ENCODE measurements at places on chromosomes 11 and 22. TPM values are rescaled to one million over a fixed set of nuclear protein-coding genes. Genes with fewer than 3 reads are reported as not detected.
A peak's percentile ranks its signal among the peaks of the same experiment; 100 is the strongest.

Gene HORMAD2
- polyA plus RNA-seq: not detected

Gene PGA4
- polyA plus RNA-seq: not detected

Gene LINC01488
- polyA plus RNA-seq: not detected

Gene PATE2
- not detected for polyA plus RNA-seq

Gene PTDSS2
- polyA plus RNA-seq: 18.1 TPM

Gene PANX2
- 0.45 TPM for polyA plus RNA-seq

Gene BCO2
- 0.42 TPM for polyA plus RNA-seq

Gene BEST1
- 2.5 TPM for polyA plus RNA-seq

Gene PRG2
- polyA plus RNA-seq: not detected

Gene ACTN3
- polyA plus RNA-seq: not detected

Gene OR9Q1
- polyA plus RNA-seq: not detected

Gene LMO1
- polyA plus RNA-seq: not detected

Gene NRIP3
- polyA plus RNA-seq: 11.7 TPM

- no peak for DNase-seq
Observed at GRCh38 chr11:16052750-16053149, 303.6 kb downstream of the SOX6 start.

GRCh38 chr11:26719998-26720397, 1.9 kb downstream of the SLC5A12 start:
- DNase-seq: no peak

DNA sequence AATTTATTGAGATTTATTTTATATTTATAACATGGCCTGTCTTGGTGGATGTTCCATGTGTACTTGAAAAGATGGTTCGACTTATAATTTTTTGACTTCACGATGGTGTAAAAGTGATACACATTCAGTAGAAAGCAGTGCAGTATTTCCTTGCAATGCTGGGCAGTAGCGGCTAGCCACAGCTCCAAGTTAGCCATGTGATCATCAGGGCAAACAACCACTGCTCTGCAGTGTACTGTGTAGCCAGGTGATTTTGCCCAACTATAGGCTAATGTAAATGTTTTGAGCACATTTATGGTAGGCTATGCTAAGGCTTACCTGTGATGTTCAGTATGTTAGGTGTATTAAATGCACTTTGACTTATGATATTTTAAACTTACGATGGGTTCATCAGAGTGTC, 52.4 kb downstream of the PDHX start:
- DNase-seq: no peak

- no peak for DNase-seq
Observed at GRCh38 chr22:27679693-27680488, 121.7 kb downstream of the MN1 start.

GRCh38 chr22:43782448-43782847, 29.7 kb downstream of the EFCAB6 start:
- no peak for DNase-seq

GRCh38 chr22:37163575-37164504, 14.1 kb upstream of the IL2RB start:
- no peak for DNase-seq

- peak; percentile 81 for DNase-seq
Observed at GRCh38 chr11:96215110-96215782, 127.7 kb downstream of the MAML2 start.

DNA sequence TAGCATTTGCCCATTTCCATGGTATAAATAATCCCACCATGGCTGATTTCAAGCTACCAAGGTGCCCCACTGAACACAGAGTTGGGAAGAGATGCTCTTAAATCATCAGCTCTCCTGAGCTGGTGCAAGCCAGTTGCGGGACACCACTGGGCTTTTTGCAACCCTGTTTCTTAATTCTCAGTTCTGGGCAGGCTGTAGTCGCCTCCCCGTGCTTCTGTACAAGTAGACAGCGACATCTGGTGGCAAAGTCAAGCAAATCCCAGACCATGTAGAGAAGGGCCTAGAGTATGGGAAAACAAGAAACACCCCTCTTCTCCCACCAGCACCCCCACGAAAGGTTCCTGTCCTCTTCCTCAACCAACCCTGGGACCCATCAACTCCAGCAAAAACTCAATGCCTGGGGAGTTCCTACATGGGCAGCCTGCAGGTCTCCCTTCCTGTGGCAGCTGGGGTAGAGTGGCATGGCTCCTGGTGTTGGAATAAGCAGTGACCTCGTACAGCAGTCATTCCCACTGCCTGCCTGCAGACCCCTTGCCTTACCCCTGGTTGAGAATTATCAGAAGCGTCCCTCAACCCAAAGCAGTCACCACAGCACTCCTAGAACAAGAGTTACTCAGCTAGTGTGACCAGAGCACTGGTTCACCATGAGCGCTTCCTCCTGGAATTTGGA, 68.4 kb downstream of the IGLL5 start:
- peak; percentile 48 for DNase-seq

GRCh38 chr11:10923882-10924281, 66.0 kb upstream of the ZBED5 start:
- DNase-seq: no peak

- DNase-seq: no peak
Observed at GRCh38 chr11:1131033-1131911, 26.5 kb upstream of the MUC5AC start.

DNA sequence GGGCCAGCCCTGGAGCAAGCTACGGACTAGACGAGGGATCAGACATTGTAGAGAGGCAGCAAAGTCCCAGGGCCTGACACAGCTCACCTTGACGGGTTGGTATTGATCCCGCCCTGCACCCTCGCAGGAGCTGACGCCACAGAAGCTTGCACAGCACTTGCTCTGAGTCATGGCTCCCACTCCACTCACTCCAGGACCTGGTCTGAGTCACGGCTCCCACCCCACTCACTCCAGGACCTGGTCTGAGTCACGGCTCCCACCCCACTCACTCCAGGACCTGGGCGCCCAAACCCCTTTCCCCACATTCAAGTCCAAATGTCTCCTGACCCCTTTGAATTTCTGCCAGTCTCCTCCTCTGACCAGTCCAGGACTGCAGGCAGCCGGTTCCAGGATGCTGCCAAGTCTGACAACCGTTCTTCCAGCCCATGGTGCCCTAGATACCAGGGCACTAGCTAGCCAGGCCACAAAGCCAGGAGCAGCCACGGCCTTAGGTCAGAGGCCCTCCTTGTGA, 6.0 kb upstream of the PNPLA5 start:
- peak; percentile 67 for DNase-seq

DNA sequence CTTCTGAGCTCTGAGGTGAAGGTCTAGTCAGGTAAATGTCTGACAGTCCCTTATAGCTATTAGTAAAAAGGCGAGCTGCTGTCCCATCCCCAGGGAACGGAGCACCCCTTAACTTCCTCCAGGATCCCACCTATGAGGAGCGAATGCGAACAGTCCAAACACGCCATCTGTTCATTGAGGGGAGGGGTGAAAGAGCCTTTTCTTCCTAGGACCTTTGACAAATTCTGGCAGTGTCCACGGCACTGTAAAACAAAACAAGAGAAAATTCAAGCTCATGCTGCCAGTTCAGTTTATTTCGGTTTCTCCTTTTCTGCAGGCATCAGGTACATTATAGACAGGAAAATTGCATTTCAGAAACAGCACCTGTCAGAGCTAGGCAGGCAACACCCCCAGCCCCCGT, 253.8 kb upstream of the CADM1 start:
- DNase-seq: no peak

DNA sequence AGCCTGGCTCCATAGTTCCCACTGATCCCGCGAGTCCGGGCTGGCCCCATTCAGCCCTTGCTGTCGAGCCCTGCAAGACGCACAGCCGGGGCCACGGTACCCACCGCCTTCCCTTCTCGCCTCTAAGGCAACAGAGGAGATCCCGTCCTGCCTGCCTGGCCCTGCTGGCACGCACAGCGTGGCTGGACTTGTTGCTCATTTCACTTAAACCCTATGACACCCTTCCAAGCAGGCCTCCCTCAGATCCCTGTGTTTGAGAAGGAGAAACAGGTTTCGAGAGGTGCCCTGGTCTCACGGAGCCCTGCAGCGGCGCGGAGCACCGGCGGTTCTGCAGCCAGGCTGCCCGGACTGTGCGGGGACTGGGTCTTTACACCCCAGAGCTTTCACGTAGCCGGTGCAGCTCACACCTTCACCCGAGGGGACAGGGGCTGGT, 1048.4 kb downstream of the BRD1 start:
- no peak for DNase-seq

DNA sequence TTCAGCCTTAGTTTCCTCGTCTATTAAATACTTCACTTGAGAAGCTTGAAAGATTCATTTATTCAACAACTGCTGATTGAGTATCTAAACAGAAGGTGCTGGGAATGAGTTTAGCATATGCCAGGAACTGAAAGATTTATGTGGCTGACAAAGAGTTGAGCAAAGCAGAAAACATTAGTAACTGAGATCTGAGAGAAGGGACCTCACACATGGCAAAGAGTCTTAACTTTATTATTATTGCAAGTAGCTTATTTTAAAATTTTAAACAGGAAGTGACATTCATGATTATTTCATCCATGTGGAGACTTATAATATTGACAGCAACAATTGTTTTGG, 133.6 kb downstream of the CASP12 start:
- peak; percentile 29 for DNase-seq

GRCh38 chr22:44924098-44924497, 85.7 kb downstream of the PHF21B start:
- DNase-seq: no peak

DNA sequence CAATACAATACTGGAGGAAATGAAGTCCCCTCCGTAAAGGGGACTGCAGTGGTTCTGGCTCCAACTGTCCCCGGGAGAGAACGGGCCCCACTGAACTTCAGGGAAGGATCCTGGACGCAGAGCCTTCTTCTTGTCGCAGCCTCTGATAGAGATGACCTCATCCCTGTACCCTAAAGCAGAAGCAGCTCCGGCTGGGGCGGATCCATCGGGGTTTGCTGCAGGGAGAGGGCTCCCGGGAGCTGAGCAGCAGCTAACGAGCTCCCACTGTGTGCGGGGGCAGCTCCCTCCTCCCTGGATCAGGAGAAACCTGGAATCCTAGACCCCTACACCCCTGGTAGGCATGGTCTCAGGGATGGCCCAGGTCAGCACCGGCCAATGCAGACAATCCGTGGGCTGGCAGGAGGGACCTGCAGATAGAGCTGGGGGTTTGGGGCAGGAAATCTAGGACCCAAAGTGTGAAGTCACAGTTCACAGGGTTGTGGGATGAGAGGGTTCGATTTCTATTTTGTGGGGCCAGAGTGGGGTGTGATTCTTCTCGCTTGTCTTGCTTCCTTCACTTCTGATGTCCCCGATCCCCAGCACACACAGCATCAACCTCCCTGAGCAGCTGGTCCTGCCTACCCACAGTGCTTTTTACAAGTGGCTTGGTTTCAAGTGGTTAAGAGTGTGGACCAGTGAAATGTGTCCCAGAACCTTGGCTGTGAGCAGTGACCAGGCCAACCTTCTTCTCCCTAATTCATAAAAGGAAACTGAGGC, 12.9 kb downstream of the KIAA0930 start:
- no peak for DNase-seq

DNA sequence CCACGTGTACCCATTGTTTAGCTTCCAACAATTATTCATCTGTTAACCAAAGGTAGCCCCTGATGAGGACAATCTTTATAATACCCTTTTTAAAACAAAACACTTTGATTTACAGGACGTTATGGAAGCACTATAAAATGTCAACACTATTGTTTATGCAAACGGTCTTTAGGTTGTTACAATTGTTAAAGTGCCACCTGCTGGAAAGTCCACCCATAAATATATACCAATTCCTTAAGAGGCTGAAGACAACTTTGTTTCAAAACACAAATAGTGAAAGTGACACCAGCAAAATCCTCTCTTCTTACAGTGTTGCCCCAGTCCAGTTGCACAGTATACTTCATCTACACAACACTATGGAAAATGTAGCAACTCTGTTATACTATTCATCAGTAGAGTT, 68.9 kb upstream of the SLN start:
- peak; percentile 2 for DNase-seq

- DNase-seq: peak; percentile 96
Observed at GRCh38 chr11:26227301-26227746, 104.6 kb upstream of the ANO3 start.

DNA sequence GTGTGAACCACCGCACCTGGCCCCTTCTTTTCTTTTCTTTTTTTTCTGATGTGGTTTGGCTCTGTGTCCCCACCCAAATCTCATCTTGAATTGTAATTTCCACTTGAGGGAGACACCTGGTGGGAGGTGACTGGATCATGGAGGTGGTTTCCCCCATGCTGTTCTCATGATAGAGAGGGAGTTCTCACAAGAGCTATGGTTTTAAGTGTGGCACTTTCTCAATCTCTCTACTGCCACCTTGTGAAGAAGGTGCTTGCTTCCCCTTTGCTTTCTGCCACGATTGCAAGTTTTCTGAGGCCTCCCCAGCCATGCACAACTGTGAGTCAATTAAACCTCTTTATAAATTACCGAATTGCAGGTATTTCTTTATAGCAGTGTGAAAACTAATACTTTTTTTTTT, 4.9 kb upstream of the TCN2 start:
- DNase-seq: peak; percentile 23

DNA sequence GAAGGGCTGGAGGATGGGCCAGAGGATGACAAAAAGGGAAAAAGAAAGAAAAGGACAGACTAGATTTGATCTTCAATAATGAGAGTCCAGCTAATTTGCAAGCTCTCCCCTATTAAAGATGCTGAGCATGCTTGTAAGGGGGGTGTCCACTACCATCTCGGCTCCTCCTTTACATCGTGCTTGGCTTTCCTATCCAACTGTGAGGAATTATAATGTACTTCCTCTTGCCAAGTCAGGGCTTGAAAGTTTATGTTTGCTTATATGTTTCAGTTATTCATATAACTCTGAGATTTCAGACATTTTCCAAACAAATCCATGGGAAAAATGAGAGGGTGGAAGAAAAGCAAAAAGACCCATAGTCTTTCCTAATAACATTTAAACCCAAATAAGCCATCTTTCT, 387.1 kb downstream of the METTL15 start:
- no peak for DNase-seq

GRCh38 chr22:33302049-33302545, 243.9 kb upstream of the SYN3 start:
- peak; percentile 68 for DNase-seq

GRCh38 chr11:28089378-28089777, 18.6 kb downstream of the KIF18A start:
- DNase-seq: peak; percentile 32

- DNase-seq: no peak
Observed at GRCh38 chr22:43600265-43600664, 188.5 kb downstream of the MPPED1 start.

GRCh38 chr11:1415631-1416030, 25.9 kb downstream of the BRSK2 start:
- no peak for DNase-seq

GRCh38 chr11:121670805-121671282, 218.1 kb upstream of the SORL1-AS1 start:
- DNase-seq: peak; percentile 73
